ENCODE measurements at places on chromosomes 7 and 10.

DNA sequence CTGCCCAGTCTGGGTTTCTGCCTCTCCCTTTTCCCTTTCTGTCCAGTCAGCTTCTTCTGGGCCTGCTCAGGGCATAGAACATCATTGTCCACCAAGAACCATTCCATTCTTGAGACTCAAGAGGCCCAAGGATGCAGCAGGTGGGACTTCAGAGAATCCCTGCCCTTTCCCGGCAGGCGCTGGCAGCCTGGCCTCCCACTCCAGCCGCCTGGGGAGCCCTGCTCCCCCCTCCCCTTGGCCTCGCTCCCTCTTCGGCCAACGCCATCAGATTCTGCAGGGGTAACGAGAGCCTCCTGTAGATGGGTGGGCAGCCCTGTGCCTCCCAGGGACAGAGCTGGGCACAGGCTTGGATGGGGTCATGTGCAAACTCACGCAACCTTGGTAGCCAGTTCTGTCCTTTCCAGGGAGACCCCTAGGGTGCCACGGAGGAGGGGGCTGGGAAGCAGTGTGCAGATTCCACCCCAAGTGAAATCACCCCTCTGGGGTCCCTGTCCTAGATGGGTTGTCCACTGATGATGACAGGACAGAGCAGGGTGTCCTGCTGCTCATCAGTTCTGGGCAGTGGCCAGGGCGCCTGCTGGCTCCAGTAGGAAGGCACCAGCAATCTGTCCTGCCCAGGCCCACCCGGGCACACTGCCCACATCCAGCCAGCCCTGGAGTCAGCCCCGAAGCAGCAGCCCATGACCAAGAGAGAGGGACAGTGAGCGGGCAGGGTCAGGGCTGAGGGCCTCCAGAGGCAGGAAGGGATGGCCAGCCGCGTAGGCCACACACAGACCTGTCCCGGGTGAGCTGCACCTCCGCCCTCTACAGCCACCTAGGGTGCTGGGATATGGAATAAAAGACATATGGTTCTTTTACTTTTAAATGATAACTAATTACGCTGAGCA lies 47.7 kb downstream of the RASGEF1A start:
- H3K4me3 ChIP-seq: no peak overlapping the region
- no peak for DNase-seq
- H3K27me3 ChIP-seq: no peaks in the 10 kb centered on the region
- H3K36me3 ChIP-seq: no peaks in the 10 kb centered on the region
- H3K4me1 ChIP-seq: no peaks in the 10 kb centered on the region

DNA sequence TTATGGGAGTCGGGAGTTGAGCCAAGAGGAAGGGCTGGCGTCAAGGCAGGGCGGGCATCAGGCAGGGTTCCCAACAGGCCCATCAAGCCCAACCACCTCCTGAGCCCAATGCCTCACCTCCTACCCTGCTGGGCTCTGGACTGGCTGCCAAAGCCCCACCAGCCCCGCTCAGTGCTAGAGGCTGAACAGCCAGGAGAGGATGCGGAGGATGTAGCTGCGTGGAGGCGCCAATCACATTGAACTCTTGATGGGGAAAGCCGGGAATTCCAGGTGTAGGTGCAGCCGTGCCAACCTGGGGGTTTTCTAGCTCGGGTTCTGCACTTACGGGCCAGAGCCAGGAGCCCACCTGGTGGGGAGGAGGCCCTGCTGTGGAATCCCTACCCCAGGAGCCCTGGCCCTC lies 12.9 kb downstream of the ATP5MF start:
- no peak for DNase-seq
- H3K36me3 ChIP-seq: peaks cover 28% of the 10 kb centered on the region
- H3K4me3 ChIP-seq: no peak overlapping the region
- H3K27ac ChIP-seq: no peak overlapping the region
- H3K4me1 ChIP-seq: no peaks in the 10 kb centered on the region

DNA sequence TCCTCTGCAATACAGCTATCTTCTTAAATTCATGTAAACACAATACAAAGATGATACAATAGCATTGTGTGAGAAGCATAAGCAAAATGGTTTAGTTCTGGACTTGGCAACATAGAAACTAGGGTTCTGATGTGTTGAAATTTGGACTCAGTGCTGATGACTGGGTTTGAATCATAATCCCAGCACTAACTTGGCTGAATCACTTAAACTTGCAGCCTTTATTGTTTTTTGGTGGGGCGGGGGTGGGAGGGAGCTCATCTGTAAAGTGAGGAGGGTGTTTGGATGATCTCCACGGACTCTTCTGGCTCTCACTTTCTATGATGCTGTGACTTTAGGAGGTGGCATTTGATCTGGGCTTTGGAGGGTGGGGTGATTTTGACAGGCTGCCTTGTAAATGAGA lies 158.2 kb downstream of the WNT2 start:
- H3K4me1 ChIP-seq: no peaks in the 10 kb centered on the region
- H3K27me3 ChIP-seq: no peaks in the 10 kb centered on the region
- H3K27ac ChIP-seq: no peak overlapping the region
- DNase-seq: no peak

GRCh38 chr7:126727930-126728391 lies 524.8 kb downstream of the GRM8 start:
- H3K4me3 ChIP-seq: no peak overlapping the region
- H3K36me3 ChIP-seq: no peaks in the 10 kb centered on the region
- H3K27ac ChIP-seq: no peak overlapping the region
- no peaks in the 10 kb centered on the region for H3K27me3 ChIP-seq
- no peaks in the 10 kb centered on the region for H3K4me1 ChIP-seq

GRCh38 chr10:13873196-13873595 lies 286.4 kb downstream of the PRPF18 start:
- no peak overlapping the region for H3K27ac ChIP-seq
- DNase-seq: no peak
- H3K4me3 ChIP-seq: no peak overlapping the region
- H3K27me3 ChIP-seq: peaks cover 3% of the 10 kb centered on the region
- no peaks in the 10 kb centered on the region for H3K36me3 ChIP-seq
- no peaks in the 10 kb centered on the region for H3K4me1 ChIP-seq

GRCh38 chr10:65723525-65723924 lies 1202.3 kb upstream of the LRRTM3 start:
- no peak for DNase-seq
- H3K4me3 ChIP-seq: no peak overlapping the region

DNA sequence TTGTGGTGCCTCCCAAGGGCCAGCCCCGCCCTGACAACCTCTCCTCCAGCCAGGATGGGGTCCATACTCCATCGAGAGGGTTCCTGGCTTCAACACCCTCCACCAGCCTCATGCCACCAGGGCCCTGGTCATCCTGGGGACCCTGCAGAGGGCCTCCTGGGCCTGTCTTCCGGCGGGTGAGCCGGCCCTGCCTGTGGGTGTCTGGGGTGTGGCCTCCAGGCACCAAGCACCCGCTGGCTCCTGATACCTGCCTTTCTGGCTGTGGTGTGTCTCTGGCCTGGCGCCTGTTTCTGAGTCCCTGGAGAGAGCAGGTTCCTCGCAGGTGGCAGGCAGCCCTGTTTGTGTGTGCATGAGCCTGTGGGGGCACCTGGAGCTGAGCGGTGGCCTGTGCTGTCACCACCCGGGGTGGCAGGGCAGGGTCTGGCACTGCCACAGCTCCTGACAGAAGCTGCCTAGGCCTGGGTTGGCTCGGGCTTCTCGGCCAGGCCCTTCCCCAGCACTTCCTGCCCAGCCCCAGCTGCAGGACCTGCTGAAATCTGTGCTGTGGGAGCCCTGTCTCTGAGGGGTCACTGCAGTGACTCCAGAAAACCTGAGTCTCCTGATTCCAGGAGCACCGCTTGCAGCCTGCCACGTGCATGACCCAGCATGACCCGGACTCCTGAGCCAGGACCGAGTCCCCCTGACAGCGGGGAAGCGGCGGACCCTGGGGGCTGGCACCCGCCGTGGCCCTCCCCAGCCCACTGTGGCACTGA lies 18.4 kb downstream of the ADAM8 start:
- H3K4me3 ChIP-seq: peak overlapping the region; percentile 26
- no peaks in the 10 kb centered on the region for H3K36me3 ChIP-seq
- peak overlapping the region; percentile 59 for H3K27ac ChIP-seq

DNA sequence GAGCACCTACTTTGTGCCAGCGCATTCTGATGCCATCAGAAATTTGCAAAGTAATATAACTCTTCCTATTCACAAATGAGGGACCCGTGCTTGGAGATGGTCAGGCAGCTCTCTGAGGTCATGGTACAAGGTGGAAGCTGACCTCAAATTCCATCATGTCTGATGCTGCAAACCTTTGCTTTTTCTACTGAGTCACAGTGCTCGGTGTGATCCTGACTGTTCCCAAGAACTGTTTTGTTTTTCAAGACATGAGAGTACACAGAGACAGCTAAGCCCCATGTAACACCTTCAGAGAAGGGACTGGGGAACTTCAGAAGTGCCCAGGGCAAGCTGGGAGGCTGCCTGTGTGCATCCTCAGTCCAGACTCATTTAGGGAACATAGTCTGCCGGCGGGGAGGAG lies 111.3 kb downstream of the FRMD4A start:
- H3K4me3 ChIP-seq: no peak overlapping the region
- no peaks in the 10 kb centered on the region for H3K36me3 ChIP-seq
- no peak for DNase-seq
- H3K27me3 ChIP-seq: no peaks in the 10 kb centered on the region

- no peak overlapping the region for H3K4me3 ChIP-seq
- H3K4me1 ChIP-seq: no peaks in the 10 kb centered on the region
- no peaks in the 10 kb centered on the region for H3K27me3 ChIP-seq
- no peak overlapping the region for H3K27ac ChIP-seq
- no peak for DNase-seq
- H3K36me3 ChIP-seq: no peaks in the 10 kb centered on the region
Observed at GRCh38 chr7:106367018-106367420, 82.2 kb upstream of the NAMPT start.

- H3K27ac ChIP-seq: no peak overlapping the region
- no peaks in the 10 kb centered on the region for H3K4me1 ChIP-seq
- no peaks in the 10 kb centered on the region for H3K27me3 ChIP-seq
- no peaks in the 10 kb centered on the region for H3K36me3 ChIP-seq
- H3K4me3 ChIP-seq: no peak overlapping the region
Observed at GRCh38 chr10:48543182-48543844, 61.6 kb downstream of the ARHGAP22 start.

- no peaks in the 10 kb centered on the region for H3K27me3 ChIP-seq
- no peak for DNase-seq
- no peaks in the 10 kb centered on the region for H3K4me1 ChIP-seq
- H3K4me3 ChIP-seq: no peak overlapping the region
Observed at GRCh38 chr10:124224331-124225028, 131.1 kb upstream of the CHST15 start.

DNA sequence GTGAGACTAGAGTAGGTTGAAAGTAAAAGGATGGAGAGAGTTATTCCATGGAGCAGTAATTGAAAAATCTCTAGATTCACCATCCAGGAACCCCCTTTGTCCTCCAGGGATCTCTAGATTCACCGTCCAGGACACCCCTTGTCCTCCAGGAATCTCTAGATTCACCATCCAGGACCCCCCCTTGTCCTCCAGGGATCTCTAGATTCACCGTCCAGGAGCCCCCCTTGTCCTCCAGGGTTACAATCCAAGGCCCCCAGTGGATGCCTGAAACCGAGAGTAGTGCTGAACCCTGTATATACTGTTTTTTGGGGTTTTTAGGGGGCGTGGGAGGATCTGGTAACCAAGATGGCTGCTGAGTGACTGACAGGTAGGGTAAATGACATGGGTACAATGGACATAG lies 38.3 kb upstream of the PPP2R2D start:
- no peak overlapping the region for H3K4me3 ChIP-seq
- no peaks in the 10 kb centered on the region for H3K4me1 ChIP-seq
- no peaks in the 10 kb centered on the region for H3K27me3 ChIP-seq
- no peak for DNase-seq

GRCh38 chr7:129341212-129341611 lies 93.0 kb upstream of the STRIP2 start:
- no peaks in the 10 kb centered on the region for H3K4me1 ChIP-seq
- DNase-seq: no peak
- no peaks in the 10 kb centered on the region for H3K27me3 ChIP-seq
- no peak overlapping the region for H3K27ac ChIP-seq
- no peak overlapping the region for H3K4me3 ChIP-seq

GRCh38 chr10:44967616-44968015 lies 8.0 kb downstream of the RASSF4 start:
- peaks cover 34% of the 10 kb centered on the region for H3K4me1 ChIP-seq
- H3K4me3 ChIP-seq: no peak overlapping the region
- DNase-seq: no peak
- no peaks in the 10 kb centered on the region for H3K27me3 ChIP-seq
- no peak overlapping the region for H3K27ac ChIP-seq

- H3K4me1 ChIP-seq: no peaks in the 10 kb centered on the region
- H3K27me3 ChIP-seq: no peaks in the 10 kb centered on the region
- H3K27ac ChIP-seq: no peak overlapping the region
- no peak overlapping the region for H3K4me3 ChIP-seq
- DNase-seq: no peak
Observed at GRCh38 chr10:132762267-132762666, 23.7 kb downstream of the NKX6-2 start.

- H3K36me3 ChIP-seq: no peaks in the 10 kb centered on the region
- H3K4me1 ChIP-seq: no peaks in the 10 kb centered on the region
Observed at GRCh38 chr10:89665302-89665701, 20.3 kb upstream of the PANK1 start.

- no peak for DNase-seq
- H3K4me1 ChIP-seq: no peaks in the 10 kb centered on the region
- no peak overlapping the region for H3K27ac ChIP-seq
- no peaks in the 10 kb centered on the region for H3K27me3 ChIP-seq
Observed at GRCh38 chr10:48745662-48746245, 61.1 kb downstream of the WDFY4 start.

- DNase-seq: no peak
- no peaks in the 10 kb centered on the region for H3K4me1 ChIP-seq
- no peak overlapping the region for H3K27ac ChIP-seq
- H3K4me3 ChIP-seq: no peak overlapping the region
- H3K27me3 ChIP-seq: no peaks in the 10 kb centered on the region
- no peaks in the 10 kb centered on the region for H3K36me3 ChIP-seq
Observed at GRCh38 chr7:126656165-126656564, 596.6 kb downstream of the GRM8 start.

GRCh38 chr10:1162481-1163203 lies 106.5 kb downstream of the WDR37 start:
- H3K4me1 ChIP-seq: no peaks in the 10 kb centered on the region
- no peak for DNase-seq
- no peak overlapping the region for H3K4me3 ChIP-seq
- H3K36me3 ChIP-seq: no peaks in the 10 kb centered on the region

- H3K27ac ChIP-seq: peak overlapping the region; percentile 94
- no peaks in the 10 kb centered on the region for H3K36me3 ChIP-seq
- H3K4me3 ChIP-seq: peak overlapping the region; percentile 96
- H3K27me3 ChIP-seq: no peaks in the 10 kb centered on the region
- peaks cover 38% of the 10 kb centered on the region for H3K4me1 ChIP-seq
- DNase-seq: peak; percentile 35
Observed at GRCh38 chr7:43585562-43585961, 2.7 kb downstream of the STK17A start.

GRCh38 chr10:78925800-78926319 lies 142.9 kb upstream of the ZMIZ1 start:
- no peak overlapping the region for H3K4me3 ChIP-seq
- no peaks in the 10 kb centered on the region for H3K4me1 ChIP-seq
- DNase-seq: no peak
- H3K27me3 ChIP-seq: no peaks in the 10 kb centered on the region
- no peak overlapping the region for H3K27ac ChIP-seq
- no peaks in the 10 kb centered on the region for H3K36me3 ChIP-seq
